NCI-H524 treated with DMSO at 0.1 percent for 48 hours (cell line): ENCODE measurements at places on chromosomes 2 and 18.

- no peak for DNase-seq
Observed at GRCh38 chr2:221895366-221896121, 323.4 kb upstream of the EPHA4 start.

DNA sequence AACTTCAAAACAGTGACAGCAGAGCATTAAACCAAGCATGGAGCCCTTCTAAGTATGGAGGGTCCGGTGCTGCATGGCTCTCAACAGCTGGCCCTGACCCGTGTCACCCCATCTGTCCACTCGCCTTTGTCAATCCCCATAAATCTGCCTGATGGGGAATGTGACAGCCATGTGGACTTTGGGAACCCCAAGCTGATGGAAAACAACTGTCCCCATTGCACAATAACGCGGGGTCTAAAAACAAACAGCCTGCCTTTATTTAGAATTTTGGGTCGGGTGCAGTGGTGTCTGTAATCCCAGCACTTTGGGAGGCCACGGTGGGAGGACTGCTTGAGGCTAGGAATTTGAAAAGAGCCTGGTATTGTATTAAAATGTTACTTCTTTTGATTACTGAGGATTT, 17.1 kb upstream of the THADA start:
- DNase-seq = no peak

DNA sequence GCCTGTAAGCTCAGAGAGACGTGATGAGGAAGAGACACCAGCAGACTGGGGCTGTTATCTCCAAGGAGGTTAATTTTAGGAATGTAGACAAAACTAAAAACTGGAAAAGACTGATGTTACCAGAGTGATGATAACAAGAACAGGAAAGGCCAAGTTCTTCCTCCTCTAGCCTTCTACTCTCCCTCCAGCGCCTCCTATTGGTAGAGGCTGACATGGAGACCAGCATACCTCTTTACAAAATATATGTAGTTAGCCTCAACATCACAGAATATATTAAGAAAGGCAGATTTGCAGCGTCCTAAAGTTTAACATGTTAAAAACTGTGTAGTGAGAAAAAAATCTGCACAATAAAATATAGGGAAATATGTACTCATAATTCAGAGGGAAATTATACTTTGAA, 66.0 kb downstream of the TCF4 start:
- DNase-seq = no peak

DNA sequence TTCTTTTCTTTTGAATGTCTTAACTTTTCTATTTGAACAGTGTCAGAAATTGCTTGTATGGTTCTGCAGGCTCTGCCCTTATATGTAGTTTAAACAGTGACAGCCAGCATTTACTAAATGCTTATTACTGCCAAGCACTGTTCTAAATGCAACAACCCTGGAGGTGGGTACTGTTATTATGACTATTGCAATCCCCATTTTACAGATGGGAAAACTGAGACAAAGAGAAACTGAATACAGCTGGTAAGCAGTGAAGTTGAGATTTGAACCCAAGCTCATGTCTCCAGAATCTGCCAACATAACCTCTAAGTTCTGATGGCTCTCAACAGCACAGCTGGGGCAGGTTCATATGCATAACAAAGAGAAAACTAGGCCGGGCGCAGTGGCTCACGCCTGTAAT, 105.7 kb upstream of the GATA6 start:
- DNase-seq = no peak

GRCh38 chr2:178506524-178506923, 26.3 kb downstream of the PLEKHA3 start:
- no peak for DNase-seq

- DNase-seq = no peak
Observed at GRCh38 chr2:172951554-172951953, 124.1 kb upstream of the MAP3K20 start.

DNA sequence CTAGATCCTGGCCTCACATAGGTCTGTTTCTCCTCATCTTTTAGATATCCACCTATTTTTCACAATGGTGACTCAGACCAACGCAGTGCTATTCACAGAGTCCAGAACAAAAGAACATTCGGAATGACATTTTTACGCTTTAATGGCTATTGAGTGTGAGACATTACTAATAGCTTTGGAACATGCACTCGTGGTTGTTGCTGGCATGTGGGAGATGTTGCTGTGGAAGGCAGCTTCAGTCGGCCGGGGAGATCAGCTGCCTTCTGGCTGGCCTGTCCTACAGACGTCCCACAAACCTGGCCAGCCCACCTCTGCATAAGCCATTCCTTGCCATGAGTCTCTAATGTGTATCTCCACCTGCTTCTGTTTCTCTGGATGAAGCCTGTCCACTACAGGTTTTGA, 3.4 kb downstream of the MBP start:
- no peak for DNase-seq

DNA sequence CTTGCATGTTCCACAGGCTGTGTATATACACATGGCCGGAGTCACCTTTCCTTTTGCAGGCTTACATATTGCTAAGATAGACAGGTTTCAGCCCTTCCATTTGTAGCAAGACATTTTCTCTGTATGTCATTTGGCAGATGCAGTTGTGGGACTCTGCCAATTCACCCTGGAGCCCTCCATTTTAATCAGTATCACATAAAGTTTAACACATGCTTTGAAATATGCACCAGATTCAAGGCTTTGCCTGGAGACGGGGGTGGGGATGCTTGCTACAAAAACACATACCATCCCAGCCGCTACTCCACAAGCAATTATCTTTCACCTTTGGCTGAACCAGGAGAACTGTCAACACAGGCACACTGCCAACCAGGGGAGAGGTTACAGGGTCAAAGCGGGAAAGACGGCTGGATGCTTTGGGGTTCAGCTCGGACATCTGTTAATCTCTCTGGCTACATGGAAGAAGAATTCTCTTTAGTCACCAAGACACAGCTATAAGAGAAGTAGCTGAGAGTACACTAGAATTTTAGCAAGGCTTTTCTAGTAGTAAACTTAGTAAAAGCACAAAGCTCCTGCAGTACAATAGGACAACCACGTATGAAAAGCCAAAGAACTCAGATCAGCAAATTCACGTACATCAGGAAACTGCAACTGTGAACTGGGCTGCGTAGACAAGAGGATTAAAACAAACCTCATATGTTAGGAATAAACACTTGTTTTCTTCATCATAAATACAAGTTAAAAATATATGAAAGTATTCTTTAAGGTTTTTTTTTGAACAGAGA, 130.9 kb downstream of the EXOC6B start:
- DNase-seq = no peak

DNA sequence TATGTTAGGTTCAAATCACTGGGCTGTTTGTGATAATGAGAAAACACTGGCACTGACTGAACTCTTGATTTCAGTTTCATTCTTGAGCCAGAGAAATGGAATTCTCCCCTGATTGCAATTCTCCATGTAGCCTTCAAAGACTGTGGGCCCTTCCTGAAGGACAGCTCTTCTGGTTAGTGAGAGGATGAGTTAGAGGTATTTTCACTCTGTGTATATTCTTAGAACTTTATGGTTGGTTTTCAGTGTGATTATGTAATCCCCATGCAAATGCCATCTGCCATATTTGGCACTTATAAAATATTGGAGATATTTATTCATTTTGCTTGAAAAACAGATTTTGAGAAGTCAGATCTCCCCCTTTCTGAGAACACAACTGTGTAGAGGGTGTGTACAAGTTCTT, 323.7 kb downstream of the SLC4A3 start:
- DNase-seq = no peak

DNA sequence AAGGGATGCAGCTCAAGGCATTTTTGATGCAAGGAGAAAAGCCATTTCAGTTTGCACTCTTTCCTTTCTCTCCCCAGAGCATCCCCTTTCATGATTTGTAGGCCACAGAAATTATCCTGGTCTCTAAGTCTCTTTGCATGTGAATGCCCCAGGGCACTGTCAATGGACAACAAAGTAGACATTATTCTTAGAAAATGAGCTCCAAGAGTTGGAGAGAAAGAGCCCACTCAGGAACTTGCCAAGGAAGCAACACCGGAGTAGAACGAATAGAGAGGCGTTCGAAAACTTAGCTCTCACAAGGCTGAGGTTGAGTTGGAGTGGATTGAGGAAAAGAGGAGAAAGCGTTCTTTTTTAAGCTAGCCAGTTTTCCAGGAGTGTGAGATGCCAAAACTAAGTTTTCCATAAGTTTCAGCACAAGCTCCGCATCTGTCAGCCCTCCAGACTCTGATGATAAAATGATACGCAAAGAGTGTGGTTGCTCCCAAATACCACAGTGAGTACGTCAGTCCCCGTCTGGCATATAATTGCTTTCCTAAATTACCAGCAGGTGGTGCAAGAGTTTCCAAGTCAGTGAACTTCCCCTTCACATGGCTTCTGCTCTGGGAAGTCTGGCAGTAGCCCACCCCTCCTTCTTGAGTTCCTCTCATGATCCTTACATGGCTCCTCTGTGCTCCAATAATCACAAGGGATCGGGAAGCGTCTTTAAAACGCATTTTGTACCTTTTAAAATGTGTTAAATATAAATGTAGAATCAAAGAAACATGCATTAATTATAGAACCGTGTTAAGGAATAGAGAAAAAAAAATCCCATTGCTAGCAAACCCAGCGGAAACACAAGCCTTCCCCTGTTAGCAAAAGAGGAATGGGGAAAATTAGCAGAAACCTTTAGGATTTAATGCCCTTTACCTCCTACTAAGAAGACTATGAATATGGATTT, 1060.6 kb upstream of the FANCL start:
- peak; percentile 44 for DNase-seq
